Naive thymus-derived CD4-positive, alpha-beta T cell (primary cell): ENCODE measurements at places on chromosomes 12 and 14.

DNA sequence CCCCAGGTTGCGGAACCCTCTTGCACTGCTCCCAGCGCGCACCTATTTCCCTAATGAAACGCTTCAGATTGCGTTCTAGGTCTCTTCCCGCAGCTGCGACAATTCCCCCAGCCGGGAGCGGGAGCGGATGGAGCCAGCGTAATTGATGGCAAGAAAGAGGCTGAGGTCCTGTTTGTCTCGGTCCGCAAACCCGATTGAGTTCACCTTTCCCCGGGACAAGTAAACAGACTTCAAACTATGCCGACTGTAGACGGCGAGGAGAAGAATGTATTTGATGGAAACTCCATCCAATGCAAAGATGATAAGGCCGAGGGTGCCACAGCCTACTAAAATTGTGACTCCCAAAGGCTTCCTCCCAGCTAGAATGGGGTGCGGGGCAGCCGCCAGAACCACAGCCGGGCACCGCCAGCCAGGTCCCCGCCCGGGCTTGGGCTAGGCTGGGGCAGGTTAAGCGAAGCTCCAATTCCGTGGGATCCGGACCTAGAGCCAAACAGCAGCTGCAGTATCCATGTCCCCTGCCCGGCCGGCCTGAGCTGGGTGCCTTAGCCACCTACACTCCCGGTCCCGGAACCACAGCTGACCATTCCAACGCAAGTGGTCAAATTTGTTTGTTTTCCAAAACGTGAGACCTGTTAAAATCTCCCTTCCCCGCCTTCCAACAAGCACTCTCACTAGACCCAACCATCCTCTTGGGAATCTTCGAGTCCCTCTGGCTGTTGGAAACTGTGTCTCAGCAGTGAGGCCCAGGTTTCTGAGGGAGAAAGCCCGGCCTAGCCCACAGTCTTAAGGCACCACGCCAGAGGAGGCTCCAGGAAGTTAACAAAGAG lies 5.5 kb downstream of the NKX2-1 start:
- no peak for DNase-seq

DNA sequence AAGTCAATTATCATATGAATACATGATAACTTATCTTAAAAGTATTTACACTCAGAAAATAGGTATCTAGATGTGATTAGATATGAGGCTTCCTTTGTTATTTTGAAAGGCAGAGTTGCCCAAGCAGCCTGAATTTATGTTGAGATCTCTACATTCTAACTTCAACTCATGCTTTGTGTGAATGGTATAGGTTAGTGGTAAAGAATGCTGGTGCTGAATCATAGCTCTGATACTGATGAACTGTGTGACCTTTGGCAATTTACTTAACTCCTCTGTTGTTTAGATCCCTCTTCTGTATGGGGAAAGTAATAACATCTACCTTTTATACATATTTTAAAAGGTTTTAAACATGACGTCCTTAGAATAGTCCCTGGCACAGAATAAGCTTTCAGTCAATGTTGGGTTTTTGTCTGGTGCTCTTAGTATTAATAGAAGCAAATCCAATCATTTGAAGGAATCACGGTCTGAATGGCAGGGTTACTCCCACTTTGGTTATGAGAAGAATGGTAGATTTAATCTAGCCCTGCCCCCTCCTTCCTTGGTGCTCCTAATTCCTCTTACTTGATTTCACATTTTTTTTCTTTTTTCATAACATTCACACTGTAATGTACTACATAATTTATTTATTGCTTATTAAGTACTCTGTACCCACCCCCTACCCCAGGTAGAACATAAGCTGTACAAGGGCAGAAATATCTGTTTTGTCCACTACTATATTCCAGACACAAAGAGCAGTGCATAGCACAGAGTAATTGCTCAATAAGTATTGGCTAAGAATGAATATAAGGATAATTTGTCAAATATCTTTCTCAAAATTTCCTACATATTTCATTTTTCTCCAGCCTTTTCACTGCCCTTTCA lies 203.3 kb upstream of the KRR1 start:
- DNase-seq, result no peak

- no peak for DNase-seq
These were observed 139.1 kb downstream of the ZFP36L1 start for GRCh38 chr14:68653804-68654203.

- DNase-seq, result no peak
These were observed 51.1 kb downstream of the MIS18BP1 start for GRCh38 chr14:45201905-45202304.

DNA sequence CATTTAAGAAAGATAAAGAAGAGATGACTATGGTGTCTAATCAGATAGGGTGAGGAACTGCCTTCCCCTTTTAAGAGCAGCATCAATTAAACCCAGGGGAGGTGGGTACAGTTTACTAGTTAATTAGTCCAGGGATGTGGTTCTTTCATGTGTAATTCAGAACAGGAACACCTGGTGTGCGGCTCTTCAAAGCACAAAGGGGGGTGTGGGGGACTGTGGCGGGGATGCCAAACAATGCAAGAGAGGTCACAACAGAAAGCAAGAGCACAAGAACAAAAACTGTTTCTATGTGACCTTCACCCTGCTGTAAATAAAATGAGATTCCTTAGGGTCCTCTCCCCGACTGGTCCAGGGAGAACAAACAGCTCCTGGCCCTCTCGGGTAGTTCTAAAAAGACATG lies 183.9 kb upstream of the SOX5 start:
- no peak for DNase-seq
